Inflammatory macrophage (primary cell): ENCODE measurements at places on chromosomes 11 and 22.

- no peak for DNase-seq
Measured at GRCh38 chr11:10375280-10375971, 70.6 kb downstream of the ADM start.

DNA sequence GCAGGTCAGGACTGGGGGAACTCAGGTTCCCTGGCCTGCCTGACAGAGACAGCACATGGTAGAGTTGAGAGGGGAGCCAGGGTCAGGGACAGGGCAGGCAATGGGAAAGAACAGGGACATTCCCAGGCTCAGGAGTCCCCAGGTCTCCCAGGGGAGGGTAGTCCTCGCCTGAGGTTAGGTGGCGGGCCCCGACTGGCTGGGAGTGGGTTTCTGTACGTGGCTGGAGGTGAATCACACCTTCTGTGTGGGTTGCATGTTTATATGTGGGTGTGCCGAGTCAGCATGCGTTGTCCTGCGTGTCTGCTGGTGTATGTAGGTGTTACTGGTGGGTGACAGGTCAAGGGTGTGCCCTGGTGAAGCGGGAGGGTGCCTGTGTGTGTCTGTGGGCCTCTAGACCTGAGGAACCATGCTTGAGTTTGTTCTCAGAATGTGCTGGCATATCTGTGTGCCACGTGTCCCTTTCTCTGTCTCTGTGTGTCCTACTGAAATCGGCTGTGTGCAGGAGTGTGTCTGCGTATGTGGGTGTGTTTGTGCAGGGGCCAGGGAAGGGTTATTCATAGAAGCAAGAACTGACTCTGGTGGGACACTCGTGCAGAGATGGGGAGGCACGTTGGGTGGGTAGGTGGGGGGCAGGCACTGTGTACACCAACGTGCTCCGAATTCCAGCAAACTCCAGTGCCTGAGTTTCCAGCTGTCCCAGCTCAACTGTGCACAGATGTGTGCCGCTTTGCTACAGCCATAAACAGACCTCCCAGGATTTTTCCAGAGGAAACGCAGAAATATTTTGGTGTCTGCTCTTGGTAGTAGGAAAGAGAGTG is 23.8 kb upstream of the OAF start:
- DNase-seq, result no peak

DNA sequence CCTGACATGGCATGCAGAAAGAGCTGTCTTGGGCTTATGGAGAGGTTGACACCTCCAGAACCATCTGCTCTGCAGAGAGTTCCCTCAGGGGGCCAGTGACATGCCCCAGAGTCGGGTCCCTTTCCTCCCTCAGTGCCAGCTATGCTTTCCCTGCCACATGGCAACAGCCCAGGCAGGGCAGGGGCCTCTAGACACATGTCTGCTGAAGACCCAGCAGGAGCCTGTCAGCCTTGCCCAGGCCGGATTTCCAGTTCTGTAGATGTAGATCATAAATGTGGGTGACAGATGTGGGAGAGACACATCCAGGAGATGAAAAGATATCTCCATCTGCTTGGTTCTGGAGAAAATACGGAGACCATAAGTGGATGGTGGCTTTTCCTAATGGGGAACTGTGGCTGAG is 25.5 kb downstream of the NAV2 start:
- no peak for DNase-seq

GRCh38 chr11:19903620-19904069 is 191.0 kb downstream of the NAV2 start:
- DNase-seq, result peak; percentile 84

DNA sequence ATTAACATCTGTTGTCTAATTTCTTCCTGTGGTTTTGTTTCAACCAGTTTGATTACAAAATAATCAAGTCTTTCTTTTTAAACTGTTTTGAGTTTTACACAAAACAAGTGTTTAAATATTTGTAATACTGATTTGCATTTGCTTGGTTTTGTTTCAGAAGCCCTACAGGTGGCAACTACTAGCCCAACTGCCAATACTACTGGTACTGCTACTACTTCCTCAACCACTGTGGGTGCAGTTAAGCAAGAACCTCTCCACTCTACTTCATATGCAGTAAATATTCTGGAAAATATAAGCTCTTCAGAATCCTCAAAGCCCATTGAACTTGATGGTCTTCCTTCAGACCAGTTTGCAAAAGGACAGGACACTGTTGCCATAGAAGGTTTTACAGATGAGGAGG is 61.1 kb downstream of the QSER1 start:
- DNase-seq, result no peak

- no peak for DNase-seq
Measured at GRCh38 chr11:10943968-10944367, 86.1 kb upstream of the ZBED5 start.

DNA sequence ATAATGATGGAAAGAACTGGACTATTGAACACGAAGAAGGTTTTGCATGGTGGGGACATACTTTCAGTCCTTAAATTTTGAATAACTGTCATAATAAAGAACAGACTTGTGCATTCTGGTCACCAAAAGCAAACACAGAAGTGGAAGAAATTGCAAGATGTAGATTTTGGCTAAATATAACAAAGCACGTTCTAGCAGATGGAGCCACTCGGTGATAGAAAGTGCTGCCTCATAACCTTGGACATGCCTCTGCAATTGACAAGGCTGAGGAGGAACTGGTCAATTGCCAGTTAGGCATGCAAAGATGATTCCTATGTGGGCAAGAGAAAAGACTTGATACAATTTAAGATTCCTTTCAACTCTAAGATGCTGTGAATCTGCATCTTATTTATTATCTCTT is 244.1 kb upstream of the ZC3H12C start:
- no peak for DNase-seq

DNA sequence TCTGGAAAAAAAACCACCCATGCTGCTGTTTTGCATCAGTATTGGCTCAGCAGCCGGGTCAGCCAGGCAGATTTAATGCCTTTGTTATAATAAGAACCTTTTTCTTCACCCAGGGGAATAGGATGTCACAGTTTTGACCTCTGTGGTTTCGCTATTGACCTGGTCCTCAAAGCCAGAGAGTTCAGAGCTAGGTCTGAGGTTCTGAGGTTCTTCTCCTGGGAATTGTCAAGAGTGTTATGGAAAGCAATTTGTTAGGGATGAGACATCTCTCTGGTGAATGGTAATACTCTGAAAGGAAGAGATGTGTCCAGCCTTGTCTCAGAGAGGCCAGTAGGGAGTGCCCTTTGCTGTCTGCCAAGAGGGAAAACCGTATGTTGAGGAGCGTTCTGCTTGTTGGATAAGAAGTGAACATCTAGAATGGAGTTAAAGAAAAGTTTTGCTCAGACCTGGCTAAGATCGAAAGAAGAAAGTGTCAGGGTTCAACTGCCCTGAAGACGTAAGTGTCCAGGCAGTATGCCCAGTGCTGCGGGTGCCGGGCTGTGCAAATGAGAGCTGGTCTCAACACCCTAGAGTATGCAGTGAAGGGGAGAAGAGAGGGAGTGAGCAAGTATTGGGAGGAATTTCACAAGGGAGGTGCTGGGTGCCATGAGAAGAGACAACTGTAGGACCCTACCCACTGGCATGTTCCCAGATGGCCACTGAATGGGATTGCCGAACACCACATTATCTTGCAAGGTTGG is 150.9 kb upstream of the TTC12 start:
- DNase-seq, result no peak

GRCh38 chr11:3094223-3094824 is 37.1 kb upstream of the CARS1 start:
- DNase-seq, result no peak

GRCh38 chr22:45190202-45190872 is 26.6 kb downstream of the NUP50 start:
- DNase-seq, result no peak

DNA sequence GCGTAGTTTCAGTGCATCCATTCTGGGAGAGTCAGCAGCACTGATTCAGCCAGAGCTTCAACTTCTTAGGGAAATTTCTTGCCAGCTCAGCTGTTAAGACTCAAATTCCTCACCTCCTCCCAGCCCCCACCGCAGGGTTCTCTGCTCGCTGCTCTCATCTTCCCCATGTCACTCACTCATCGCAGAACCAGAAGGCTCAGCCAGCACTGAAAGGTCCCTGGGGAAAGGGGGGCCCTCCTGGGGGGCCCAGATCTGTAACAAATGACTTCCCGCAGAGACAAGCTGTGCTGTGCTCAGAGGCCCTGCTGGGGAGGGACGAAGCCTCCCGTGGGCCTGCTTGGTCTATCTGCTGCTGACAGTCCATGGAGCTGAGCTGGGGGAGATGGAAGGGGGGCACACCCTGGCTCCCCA is 220.6 kb downstream of the NTM start:
- DNase-seq, result no peak

- DNase-seq, result peak; percentile 77
Measured at GRCh38 chr11:117807482-117808327, 10.7 kb upstream of the DSCAML1 start.

DNA sequence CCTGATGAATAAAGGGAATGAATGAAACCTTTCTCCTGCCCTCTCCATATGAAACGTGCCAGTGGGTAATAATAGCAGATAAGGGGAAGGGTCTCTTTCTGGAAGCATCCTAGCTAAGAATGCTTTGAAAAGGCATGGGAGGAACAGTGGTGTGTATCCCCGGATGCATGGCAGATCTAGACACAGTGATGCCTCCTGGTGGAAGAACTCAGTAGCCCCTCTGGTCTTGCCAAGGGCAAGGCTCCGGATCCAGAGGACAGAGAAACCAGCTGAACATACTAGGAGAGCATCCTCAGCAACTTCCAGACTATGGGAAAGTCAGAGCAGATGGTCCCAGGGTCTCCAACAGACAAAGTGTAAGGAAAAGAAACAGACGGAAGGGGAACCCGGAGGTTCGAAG is 6.4 kb downstream of the BAIAP2L2 start:
- DNase-seq, result peak; percentile 37

GRCh38 chr11:88515002-88515401 is 177.5 kb upstream of the CTSC start:
- DNase-seq, result no peak

DNA sequence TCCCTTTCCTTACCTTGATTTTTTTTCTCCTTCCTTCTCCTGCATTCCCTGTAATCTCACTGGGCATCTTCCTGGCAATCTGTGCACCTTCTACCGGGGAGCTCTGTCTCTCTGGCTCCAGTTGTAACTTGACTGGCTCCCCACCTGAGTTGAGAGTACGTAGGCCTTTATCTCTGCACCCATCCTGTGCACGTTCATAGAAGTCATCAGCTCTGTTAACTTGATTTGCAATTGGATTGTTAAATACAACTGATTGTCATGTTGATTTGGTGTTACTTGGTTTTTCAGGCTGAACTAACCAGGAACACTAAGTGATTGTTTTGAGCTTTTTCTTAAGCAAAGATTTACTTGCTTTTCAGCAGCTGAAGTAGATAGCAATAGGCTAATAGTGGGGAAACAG is 11.8 kb downstream of the SWAP70 start:
- DNase-seq, result no peak

DNA sequence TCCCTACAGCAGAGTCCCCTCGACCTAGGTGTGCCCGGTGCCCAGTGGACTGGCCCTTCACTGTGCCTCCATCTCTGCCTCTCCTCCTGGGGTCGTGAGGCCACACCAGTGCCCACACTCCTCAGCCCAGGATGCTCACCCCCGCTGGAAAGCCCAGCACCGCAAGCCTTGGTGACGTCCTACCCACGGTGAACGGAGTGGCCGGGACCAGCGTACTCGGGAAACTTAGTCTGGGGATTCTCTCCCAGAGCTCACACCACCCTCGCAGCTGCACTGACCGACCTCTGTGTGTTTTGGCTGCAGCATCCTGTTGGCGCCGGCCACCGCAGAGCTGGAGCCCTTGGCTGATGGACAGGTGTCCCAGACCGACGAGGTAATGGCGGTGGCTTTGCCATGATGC is 35.5 kb upstream of the KRTAP5-7 start:
- no peak for DNase-seq

- DNase-seq, result no peak
Measured at GRCh38 chr11:118565051-118565450, 680 bp downstream of the IFT46 start.

GRCh38 chr11:134846328-134847082 is 434.5 kb upstream of the B3GAT1 start:
- DNase-seq, result no peak

GRCh38 chr11:66437979-66438503 is 607 bp downstream of the MRPL11 start:
- DNase-seq, result no peak

- no peak for DNase-seq
Measured at GRCh38 chr11:73149105-73149504, 7.0 kb upstream of the FCHSD2 start.

- DNase-seq, result no peak
Measured at GRCh38 chr11:31326470-31327148, 42.9 kb downstream of the DCDC1 start.

DNA sequence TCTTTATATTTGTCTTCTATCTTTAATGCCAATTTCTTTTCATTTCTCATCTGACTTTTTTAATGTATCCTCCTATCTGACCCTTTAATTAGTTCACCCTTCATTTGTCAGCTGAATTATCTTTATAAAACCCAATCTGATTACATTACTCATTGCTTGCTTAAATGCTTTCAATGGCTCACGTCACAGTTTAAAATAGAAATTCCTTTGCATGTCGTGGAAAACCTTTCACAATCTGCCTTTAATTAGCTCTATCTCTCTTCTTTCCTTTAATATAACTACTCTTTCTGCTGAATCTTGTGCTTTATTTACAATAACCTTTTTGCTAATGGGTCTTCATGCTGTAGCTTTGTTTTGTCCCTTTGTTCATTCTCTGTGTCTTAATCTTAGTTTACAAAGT is 125.7 kb downstream of the DYNC2H1 start:
- DNase-seq, result no peak

GRCh38 chr22:22935546-22936157 is 48.0 kb downstream of the IGLL5 start:
- peak; percentile 55 for DNase-seq

DNA sequence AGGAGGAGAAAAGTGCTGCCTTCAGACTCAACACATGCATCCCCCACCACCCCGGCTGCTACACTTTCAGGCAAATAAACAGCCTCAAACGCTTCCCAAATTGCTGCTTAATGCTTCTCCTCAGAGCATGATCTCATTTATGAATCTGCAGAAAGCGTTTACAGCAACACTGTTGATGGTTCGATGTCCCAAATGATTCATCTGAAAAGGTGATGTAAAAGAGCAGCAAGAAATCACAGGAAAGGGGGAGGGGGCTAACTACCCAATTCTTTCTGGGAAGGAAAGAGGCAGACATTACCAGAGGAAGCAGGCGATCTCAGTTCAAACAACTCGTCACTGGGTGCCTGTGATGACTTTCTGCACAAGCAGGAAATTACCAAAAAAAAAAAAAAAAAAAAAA is 119.6 kb downstream of the TENM4 start:
- DNase-seq, result no peak

DNA sequence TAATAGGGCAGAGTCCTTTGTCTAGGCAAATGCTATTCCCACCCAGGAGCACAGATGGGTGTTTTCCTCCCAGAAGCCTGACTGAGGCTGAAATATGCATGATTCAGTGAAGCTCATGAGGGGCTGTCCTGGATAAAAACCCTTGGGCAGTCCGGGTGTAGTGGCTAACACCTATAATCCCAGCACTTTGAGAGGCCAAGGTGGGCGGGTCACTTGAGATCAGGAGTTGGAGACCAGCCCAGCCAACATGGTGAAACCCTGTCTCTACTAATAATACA is 48.6 kb upstream of the LMO2 start:
- DNase-seq, result no peak

DNA sequence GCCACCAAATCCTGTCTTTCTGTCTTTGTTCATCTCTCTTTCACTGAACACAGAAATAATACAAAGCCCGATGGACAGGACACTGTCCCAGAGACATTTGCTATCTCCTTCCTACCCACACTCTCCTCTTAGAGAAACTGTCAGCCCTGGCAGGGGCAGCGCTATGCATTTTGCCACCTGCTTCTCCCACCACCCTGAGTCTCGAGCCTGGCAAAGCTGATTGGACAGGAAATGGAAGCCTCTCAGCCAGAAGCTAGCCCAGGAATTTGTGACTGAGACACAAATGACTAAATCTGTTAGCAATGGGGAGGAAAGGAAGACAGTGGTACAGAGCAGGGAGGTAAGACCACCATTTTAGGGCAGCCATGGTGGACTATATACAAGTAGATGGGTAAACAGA is 14.9 kb upstream of the GALNT18 start:
- no peak for DNase-seq
